DMS153 (cell line): ENCODE measurements at places on chromosomes 12 and 14.

DNA sequence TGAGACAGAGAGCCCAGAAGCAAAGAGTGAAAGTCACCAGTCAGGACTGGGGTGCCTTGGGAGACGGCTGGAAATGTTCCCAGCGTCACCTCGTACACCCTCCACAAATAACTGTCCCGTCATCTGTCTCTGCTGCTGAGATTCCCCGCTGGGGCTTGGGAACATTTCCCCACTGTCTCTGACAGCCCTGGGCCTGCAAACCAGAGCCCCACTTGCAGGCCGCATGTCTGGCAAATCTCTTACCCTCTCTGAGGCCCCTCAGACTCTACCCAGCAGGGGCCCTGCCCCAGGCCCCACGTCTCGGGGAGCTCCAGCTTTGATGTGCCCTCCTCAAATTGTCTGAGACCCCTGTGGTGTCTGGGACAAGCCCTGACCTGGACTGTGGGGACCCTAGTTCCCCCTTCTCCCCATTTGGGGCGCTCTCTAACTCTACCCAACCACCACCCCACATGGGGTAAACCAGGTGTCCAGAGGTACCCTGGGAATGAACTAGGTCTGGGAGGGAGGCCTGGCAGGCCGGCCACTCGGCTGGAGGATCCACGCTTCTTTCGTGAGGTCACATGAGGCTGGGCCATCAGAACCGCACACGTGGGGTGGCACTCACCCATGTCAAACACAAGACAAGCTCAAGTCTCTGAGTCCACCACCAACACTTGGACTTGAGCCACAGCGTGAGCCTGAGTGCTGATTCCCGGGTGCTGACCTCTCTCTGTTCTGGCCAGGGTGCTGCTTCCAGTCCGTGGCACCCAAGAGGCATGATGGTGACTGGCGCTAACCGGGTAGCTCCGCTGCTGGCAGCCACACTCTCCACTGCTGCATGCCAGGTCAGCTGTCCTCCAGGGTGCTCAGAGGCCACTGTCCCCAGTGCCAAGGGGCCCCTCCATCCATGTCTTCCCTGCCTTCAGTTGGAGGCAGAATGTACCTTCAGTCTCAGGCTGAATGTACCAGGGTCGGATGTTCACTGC is 59.8 kb downstream of the DIO3 start:
- DNase-seq, result no peak

- DNase-seq, result no peak
Measured at GRCh38 chr14:84272290-84272721, 1257.6 kb upstream of the FLRT2 start.

GRCh38 chr12:12714276-12715021 is 2.7 kb upstream of the CDKN1B start:
- DNase-seq, result peak; percentile 42

GRCh38 chr14:88818018-88818417 is 6.4 kb upstream of the TTC8 start:
- no peak for DNase-seq

DNA sequence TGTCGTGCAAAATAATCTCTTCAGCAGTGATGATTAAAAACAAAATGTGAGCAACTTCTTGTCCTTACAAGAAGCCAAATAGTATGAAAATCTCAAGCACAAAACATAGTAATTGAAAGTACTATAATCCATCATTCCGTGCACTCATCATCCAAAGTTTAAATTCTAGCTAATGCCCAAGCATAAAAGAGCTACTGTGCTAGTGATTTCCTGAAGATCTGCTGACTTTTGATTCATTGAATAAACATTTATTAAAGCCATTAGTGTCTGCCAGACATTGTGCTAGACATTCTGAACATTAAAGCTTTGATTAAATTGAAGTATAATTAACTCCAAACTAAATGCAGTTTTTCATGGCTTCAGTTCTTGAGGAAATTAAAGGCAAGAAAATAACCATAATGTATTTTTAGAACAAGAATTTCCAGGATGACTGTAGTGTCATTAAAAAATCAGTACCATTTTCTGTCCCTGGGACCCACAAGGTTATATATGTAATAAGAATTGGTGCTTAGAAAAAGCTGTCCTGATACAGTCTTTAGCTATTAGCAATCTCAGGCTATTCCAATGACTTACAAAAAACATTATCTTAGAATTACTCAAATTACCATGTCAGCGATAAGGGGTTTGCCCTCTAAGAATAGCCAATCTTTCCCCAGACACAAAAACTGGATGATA is 71.7 kb downstream of the CMAS start:
- no peak for DNase-seq

DNA sequence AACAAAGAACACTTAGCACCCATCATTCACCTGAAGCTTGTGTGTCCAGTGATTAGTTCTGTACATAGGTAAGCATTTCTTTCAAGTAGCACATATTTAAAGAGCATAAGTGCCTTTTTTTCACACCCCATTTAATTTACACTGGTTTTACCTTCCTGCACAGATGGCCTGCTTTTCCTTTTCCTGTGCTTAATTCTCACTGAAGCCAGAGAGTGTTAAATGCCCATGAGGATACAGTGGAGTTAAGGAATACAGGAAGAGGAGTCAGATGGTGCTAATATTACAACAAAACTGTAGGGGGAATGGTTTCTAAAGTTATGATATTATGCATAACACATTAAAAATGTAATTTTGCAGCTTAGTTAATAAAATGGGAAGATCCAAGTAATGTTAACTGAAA is 31.0 kb upstream of the SLC38A1 start:
- DNase-seq, result peak; percentile 44
